NCI-H2081 treated with DMSO at 0.1 percent for 48 hours (cell line): ENCODE measurements at places on chromosomes 16 and 17.

GRCh38 chr17:233473-233941, 52.1 kb upstream of the DOC2B start:
- no peak for DNase-seq

- no peak for DNase-seq
These were observed 22.4 kb upstream of the TEKT1 start for GRCh38 chr17:6853764-6854442.

DNA sequence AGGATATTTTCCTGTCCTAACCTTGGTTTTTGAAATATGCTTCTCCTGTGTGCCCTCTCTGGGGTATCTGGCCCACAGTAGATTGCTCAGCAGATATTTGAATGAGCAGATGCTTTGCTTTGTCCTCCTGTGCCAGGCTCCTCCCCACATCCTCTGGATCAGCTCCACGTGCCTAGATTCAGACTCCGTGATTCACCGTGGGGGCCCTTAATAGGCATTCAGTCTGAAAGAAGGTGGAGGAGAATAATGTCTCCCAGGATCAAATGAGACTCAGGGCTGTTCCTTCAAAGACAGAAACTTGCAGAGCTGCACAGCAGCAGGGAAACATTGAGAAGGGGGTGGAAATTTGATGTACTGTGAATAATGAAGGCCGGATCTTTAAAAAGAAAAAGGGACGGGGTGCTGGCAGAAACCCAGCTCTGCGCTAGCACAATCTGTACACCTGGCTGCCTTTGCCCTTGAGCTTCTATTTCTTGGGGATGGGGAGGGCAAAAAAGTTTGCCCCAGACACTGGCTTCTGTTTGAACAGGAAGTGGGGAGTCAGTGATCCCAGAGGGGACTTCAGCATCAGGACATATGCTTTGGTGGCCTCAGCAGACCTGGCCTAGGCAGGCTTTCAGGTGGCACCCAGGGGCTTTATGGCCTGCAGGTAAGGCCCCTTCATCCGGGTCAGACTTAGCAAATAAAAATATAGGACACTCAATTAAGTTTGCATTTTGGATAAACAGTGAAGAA, 15.9 kb upstream of the SLC12A3 start:
- DNase-seq = no peak

GRCh38 chr17:40921026-40921425, 16.4 kb downstream of the KRT23 start:
- DNase-seq = no peak

GRCh38 chr17:11109106-11109505, 131.9 kb upstream of the SHISA6 start:
- DNase-seq = no peak
